ENCODE measurements at places on chromosomes 1 and 21.

- DNase-seq = no peak
Observed at GRCh38 chr1:67390041-67390887, 39.9 kb downstream of the SERBP1 start.

DNA sequence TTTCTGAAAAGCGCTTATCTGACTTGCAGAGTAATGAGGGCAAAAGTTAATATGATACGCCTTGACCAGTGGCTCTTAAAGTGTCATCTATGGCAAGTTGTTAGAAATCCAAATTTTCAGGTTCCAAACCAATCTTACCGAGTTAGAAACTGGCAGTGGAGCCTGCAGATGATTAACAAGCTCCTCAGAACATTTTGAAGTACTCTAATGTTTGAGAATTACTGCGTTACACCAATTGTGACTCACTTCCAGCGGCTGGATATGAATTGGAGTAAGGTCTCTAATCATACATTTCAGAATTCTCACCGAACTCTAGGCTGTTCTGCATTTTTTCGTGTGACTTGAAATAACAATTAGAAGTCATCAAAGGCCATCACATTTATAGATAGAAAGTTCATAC lies 73.5 kb upstream of the TMPRSS15 start:
- DNase-seq = no peak

GRCh38 chr1:29789221-29789909 lies 553.0 kb downstream of the PTPRU start:
- DNase-seq = no peak

DNA sequence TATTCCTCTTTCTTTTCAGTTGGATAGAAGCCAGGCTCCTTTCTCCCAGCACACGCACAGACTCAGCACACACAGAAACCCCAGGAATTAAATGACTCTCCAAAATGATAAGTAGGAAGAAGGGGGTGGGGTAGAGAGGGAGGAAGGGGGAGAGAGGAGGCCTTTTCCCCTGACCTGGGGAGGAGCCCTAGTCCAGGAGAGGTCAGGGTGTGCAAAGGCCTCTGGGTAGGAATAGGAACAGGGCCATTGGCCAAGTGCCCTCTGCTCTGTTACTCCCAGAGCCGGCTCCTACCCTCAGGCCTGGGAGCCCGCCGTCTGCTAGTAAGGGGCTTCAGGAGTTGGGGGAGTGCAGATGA lies 35.6 kb upstream of the PUM1 start:
- no peak for DNase-seq

DNA sequence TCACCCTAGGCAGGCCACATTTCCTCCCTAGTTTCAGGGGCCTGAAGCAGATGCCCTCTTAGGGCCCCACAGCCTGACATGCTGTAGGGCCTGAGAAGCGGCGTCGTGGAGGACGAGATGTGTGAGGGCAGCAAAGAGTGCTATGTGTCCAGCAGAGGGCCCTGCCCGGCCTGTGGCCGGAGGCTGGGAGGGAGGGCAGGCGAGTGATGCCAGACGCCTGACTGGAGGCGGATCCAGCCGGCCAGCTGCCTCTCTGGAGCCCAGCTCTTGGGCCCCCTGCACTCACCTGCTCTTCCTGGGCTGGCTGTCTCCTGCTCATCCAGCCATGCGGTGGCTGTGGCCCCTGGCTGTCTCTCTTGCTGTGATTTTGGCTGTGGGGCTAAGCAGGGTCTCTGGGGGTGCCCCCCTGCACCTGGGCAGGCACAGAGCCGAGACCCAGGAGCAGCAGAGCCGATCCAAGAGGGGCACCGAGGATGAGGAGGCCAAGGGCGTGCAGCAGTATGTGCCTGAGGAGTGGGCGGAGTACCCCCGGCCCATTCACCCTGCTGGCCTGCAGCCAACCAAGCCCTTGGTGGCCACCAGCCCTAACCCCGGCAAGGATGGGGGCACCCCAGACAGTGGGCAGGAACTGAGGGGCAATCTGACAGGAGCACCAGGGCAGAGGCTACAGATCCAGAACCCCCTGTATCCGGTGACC lies at the start of gene GPR37L1:
Gene GPR37L1, plus strand, starts transcription at position 279 of the 697 bp plus-strand sequence. Its CDS starts 47 bp downstream, at position 326.
- DNase-seq = no peak
